Amniotic stem cell (primary cell): ENCODE measurements at places on chromosomes 6 and 20.

GRCh38 chr6:150527100-150527499 is 72.6 kb upstream of the PLEKHG1 start:
- no peak for DNase-seq

- DNase-seq = no peak
These were observed 612 bp downstream of the ADAT2 start for GRCh38 chr6:143449714-143450452.

DNA sequence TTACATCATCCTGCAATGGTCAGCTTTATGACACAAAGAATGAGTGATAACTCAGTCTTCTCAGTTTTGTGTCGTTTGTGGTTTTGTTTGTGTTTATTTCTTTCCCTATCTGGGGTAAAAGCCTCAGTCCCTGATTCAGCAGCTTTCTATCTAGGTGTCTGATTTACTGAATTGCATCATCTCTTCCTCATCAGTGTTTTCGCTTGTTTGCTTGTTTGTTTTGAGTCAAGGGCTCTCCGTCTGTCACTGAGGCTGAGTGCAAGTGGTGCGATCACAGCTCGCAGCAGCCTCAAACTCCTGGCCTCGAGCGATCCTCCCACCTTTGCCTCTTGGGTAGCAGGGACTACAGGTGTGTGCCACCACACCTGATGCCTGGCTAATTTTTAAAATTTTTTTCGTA is 548.9 kb downstream of the PRKN start:
- DNase-seq = no peak

DNA sequence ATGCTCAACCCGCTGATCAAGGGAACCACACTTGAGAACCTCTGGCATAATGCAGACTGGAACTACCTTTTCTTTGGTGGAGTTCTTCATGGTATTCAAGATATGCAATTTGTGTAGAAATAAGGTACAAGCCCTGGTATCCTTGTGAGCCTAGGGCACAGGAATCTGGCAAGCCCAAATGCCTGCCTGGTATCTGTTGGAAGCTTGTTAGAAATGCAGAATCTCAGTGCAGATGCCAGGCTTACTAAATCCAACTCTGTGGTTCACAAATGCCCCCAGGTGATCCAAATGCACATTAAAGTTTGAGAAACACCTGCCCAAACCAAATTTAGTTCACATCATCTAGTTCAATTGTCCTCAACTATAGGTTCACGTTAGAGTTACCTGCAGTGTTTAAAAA is 159.8 kb upstream of the LAMP5 start:
- no peak for DNase-seq

GRCh38 chr20:60869625-60870024 is 382.4 kb upstream of the CDH4 start:
- no peak for DNase-seq
